ENCODE measurements at places on chromosomes 1 and 21. TPM values are rescaled to one million over a fixed set of nuclear protein-coding genes. Genes with fewer than 3 reads are reported as not detected.

DNA sequence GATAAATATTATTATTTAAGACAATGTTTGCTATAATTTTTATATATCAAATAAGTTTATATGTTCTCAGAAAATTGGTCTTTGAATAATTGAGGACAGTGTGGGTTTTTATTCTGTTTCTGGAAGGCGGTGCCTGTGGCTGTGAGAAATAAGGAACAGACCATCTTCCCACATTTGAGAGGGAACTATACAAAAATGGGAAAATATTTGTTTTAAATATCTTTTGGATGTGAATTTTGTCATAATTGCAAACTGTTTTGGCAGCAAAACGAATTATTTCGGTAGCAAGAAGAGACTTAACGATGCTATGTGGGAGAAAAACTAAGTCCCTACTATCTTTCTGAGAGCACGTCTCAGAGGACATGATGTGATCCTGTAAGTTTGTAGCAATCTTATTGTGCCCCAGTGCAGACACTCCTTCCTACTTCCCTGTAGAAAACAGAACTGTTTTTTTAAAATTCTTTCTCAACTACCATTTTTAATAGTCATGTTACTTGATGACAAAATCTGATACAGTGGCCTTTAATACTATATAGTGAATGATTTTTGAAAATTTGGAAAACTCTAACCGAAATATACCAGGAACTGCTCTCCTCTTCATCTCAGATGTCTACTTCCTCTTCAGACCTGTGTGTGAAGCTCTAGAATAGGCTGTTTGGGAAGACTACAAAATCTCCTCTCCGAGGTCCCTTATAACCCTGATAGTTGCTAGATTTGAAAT is 25.4 kb downstream of the PTPRC start:
- DNase-seq, result no peak

GRCh38 chr1:244760471-244760870 is 75.0 kb upstream of the COX20 start:
- no peak for DNase-seq

DNA sequence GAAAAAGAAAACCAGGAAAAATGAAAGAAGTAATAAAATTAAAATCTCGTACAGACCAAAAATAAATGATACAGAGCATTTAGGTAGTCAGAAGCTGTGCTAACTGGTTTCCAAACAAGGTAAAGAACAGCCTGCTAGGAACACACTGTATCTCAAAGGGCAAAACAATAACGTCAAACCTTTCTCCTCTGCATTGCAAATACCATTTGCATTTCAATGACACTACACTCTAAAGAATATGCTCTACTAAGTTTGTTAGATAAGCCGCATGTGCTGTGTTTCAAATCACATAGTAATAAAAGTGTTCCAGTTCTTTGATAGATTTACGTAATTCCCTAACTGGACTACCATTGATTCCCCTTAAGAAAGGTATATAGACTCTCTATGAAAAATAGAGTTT is 648.8 kb downstream of the PLA2G4A start:
- DNase-seq, result no peak

DNA sequence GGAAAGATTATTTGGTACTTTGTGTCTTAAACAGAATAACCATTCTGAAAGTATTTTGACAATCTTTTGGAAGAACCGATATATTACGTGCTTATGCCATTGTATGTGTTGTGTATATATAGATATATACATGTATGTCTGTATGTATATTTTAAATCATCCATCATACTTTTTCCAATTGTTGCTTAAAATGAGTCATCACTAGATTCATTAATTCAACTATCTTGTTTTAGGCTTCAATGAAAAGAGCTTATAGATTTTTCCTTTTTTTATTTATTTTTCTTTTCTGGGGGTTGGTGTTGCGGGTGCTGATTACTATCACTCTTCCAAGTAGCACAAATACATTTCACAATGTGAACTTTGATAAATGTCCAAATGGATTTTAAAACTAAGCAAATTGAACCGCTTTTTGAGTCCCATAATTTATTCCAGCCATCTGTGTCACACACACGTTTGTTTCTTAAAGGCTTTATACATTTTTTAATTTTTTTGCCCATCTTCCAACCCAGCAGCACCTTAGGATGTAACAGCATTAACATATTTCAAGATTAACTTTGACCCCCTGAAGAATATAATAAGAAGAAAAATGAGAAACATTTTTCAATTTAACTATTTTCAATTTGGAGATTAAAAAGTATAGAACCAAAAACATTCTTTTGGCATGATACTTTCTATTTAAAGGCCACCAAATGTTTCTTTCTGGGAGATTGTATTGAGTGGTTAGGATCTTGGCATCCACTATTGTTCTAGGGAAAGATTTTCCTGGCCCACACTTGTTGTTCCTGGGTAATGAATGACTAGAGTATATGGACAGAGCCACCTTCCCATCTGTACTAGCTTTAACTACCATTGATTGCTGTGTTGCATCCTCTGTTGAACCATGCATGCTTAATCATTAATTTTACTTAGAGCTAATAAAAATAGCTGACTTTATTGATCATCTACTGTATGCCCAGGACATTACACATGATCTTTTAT is 9.3 kb upstream of the DPYD start:
- DNase-seq, result no peak

- DNase-seq, result peak; percentile 73
Measured at GRCh38 chr1:36365381-36365780, 20.3 kb downstream of the STK40 start.

DNA sequence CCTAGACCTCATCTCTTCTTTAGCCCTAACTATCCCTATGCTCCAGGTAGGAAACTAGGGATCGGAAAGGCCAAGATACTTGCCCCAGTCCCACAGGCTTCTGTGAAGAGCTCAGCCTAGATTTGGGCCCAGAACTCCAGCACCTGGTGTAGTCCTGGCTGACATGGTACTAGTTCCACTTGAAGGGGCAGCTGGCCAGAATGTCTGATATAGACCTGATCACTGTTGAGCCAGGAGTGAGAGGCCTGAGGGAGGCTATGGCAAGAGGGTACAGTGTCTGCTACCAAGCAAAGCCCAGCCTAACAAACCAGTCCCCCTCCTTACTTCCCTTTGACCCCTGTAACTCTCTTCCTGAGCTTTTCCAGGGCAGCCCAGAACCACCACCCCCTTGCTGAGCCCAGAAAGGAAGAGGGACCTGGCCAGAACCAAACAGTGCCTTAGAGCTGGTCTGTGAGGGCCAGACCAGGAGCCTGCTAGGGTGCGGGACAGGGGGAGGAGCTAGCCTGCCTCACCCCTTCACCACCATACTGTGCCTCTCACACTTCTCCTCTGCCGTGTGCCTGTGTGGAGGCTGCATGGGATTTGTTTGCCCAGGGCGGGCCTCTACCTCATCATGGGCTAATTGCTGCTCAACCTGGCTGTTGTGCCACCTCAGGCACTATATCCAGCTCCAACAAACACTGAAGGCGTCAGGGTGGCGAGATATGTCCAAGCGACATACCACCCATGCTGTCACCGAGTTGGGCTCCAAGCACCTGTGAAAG is 10.9 kb downstream of the POMGNT1 start:
- no peak for DNase-seq

GRCh38 chr21:14383596-14384180 is 742 bp upstream of the HSPA13 start:
- peak; percentile 8 for DNase-seq

DNA sequence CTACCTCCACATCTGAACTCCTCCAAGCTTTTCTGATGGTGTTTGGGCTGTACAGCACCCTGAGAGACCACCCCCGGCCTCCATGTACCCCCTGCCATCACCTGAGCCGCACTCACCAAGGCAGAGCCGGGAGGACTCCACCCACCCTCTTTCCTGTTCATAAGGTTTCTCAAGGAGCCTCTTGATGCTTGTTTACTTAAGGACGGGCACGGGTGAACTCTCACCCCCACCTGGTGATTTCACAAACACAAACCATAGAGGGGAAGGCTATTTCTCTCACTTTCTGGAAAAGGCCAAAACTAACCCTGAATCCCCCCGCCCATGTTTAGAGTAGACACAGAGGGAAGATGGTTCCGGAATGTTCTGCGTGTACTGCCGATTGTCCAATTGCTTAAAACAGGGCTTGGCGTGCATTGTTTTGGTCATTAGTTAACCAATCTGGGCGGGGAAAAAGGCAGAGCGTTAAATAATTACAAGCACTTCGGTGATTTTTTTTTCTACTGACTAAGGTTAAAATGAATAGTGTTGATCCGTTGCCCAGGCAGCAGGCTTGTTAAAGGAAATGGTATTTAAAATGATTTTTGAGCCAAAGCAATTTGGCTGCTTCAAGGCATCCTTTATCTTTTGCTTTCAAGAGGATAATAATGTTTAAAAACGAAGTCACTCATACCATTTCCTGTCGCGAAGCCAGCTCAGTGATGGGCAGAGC is 279.8 kb upstream of the VAMP3 start:
- peak; percentile 38 for DNase-seq

GRCh38 chr1:47184090-47184821 is 5.6 kb downstream of the PDZK1IP1 start:
- no peak for DNase-seq

GRCh38 chr1:91699339-91699974 is 186.5 kb downstream of the TGFBR3 start:
- peak; percentile 85 for DNase-seq

GRCh38 chr1:228956864-228957263 is 221.6 kb downstream of the RHOU start:
- no peak for DNase-seq

DNA sequence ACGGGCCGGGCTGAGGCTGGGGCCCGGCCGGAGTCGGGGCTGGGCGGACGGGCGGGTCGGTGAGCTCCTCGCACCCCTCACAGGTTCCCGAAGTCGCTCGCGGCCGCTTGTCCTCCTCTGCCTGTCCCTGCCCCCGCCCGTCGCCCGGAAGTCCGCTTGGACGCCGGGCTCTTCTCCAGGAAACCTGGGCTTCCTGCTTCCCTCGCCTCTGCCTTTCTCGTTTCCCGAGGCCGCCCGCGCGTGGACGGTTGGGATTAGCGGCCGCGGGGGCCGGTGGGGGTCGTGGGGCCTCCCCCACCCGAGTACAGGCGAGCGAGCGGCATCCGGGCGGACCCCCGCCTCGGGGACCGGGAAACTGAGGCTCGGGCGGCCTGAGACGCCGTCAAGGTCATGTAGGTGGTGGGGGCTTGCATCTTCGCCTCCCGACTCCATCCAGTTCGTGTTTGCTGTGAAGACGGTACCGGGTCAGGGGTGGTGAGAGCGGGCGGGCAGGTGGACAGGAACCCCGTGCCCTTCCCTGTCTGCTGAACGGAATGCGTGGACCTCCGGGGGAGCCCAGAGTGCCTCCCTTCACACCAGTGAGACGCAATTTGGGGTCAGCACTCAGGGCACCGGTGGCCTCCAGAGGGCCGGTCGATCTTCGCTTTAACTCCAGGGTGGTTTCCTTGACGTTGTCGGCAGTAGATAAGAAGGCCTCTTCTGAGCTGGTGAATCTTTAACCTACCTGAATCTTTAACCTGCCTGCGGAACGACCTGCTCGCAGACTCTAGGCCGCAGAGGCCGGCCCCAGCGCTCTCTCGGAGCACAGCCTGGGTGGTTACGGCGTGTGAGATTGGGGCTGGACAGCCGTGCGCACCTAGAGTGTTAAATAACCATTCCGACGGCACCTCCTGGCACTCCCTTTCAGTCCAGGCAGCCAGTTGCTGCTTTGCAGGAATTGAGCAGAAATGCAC is 686 bp downstream of the ARF1 start:
- DNase-seq, result no peak

DNA sequence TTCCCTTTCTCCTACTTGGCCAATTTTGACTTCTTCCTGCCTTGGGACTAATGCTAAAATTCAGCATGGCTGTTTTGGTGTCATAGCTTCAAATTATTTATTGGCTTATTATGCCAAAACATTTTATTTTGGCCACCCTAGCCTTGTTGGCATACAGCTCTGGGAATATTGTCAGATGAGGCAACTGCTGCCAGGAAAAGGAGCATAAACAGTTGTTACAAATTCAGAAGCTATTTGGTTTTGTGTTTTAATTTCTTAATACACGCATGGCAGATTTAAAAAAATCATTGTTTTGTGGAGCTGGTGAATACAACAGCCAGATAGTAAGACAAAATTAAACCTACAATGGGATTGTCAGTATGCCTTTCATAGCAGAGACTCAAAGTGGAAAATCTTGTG is 66.8 kb upstream of the BCL10 start:
- DNase-seq, result no peak

GRCh38 chr1:244919320-244920282 is 55.3 kb upstream of the HNRNPU start:
- DNase-seq, result no peak

GRCh38 chr1:48236716-48237470 is 14.4 kb downstream of the SLC5A9 start:
- DNase-seq, result no peak

- DNase-seq, result no peak
Measured at GRCh38 chr1:56973923-56974742, 8.3 kb upstream of the C8B start.

DNA sequence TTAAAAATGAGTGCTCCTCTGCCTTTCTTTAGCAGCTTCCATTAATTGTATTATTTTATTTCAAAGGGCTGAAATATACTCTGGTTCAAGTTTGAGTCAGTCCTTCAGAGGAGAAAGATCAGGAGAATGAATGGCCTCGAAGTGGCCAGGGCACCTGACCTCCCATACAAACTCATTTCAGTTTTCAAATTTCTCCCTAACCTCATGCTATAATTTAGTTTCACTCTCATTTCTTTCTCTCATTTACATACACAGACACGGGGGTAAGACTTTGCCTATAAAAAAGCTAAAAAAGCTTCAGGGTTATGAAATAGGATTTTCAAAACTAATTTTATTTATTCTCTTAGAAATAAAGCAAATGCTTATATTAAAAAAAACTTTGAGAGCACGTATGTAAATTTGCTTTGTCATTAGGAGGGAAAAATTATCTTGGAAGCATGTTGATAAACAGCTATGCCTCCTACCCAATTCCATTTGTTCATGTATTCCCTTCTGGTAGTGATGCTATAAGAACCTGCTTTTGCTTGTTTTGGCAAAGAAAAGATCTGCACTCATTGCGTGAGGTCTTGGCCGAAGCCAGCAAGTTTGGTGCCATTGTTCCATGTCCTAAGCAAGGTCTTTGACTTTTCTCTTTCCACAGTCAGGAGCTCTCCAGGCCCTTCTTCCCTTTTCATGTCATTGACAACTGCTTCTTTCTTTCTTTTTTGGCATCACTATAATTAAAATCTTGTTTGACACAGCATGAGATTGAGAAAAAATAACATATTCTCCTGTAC is 80.4 kb upstream of the LRRC53 start:
- no peak for DNase-seq

GRCh38 chr21:15192243-15192642 is 127.4 kb upstream of the NRIP1 start:
- no peak for DNase-seq

The GLMN gene
- 7.4 TPM for total RNA-seq

The ST6GALNAC3 gene
- total RNA-seq, result 0.60 TPM

The RC3H1 gene
- total RNA-seq, result 23.4 TPM

The RHBG gene
- total RNA-seq, result not detected

The HOOK1 gene
- total RNA-seq, result not detected

The ARMH1 gene
- total RNA-seq, result not detected

Data from HFFc6 (cell line).